Skeletal muscle cell (primary cell): ENCODE measurements at places on chromosomes 6 and 20.

- DNase-seq: no peak
Observed at GRCh38 chr6:33843131-33844121, 39.6 kb upstream of the MLN start.

GRCh38 chr6:4210629-4211419 is 75.4 kb upstream of the ECI2 start:
- DNase-seq: peak; percentile 19

- no peak for DNase-seq
Observed at GRCh38 chr6:56279331-56280080, 32.1 kb upstream of the COL21A1 start.

- DNase-seq: no peak
Observed at GRCh38 chr6:23952245-23952644, 173.8 kb upstream of the NRSN1 start.

- DNase-seq: no peak
Observed at GRCh38 chr6:49462599-49462926, 490 bp downstream of the MMUT start.

- DNase-seq: no peak
Observed at GRCh38 chr6:148747145-148747470, 278 bp downstream of the UST start.

DNA sequence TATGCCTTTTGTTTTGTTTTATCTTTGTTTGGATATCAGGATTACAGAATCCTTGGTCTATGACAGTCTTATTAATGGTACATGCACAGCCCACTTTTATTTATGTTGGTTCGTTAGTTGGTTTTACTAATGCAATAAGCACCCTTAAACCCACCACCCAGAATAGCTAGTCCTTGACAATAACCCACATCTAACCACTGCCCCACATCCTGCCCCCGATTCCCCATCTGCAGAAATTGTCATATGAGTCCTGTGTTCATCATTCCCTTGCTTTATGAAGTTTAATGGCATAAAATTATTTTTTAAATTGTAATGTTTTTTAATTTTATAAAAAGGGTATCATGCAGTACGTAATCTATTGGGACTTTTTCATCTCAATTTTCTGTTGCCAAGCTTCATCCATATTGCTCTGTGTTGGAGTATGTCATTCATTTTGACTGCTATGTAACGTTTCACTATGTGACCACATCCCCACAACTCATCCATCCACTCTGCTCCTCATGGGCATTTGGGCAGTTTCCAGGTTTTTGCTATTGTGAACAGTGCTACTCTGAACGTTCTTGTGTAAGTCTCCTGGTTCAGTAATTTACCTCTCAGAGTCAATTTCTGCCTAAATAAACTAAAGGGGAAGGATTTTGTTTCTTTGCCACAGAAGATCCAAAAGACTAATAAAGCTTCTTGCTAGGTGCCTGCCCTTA is 150.4 kb downstream of the MRPL14 start:
- no peak for DNase-seq

GRCh38 chr6:169859978-169860703 is 108.7 kb downstream of the ERMARD start:
- DNase-seq: no peak

DNA sequence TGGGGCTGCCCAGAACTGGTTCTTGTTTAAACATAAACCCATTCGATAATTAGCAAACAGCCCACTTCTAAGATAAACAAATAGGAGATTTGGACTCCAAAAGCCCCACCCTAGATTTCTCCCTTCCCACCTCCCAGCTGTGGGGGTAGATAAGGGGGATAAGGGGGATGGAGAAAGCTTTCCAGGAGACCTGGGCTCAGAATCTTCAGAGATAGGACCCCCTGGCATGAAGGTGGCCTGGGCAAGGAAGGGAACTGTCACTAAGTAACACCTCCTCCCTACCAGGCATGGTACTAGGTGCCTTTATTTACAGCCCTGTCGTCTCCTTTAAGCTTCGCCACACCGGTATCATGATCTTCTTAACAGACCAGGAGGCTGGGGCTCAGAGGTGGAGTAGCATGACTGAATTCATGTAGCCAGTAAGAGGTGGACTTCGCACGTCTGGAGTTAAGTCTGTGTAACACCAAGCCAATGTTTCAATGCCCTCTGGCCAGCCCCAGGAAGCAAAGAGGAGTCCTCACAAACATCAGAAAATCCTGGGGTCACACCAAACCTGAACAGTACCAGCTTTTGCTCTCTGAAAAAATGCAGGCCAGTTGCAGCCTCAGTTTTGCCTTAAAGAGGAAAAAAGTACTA is 4.6 kb downstream of the SDC4 start:
- no peak for DNase-seq

DNA sequence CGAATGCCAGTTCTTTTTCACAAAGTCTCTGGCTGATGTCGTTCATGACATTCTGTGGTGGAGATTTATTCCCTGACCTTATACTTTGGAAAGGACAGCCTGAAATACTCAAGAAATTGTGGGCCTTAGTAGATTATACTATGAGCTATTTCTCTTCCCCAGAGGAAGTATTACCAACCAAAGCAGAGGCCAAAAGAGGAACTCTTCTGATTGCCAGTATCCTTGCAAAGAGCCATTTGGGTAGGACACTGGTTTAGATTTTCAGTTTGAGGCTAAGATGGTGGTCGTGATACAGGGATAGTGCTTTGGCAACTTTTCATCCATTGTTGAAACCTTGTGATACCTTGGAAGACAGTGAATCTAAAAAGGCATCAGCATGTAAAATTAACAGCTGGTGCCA is 327.3 kb downstream of the HACE1 start:
- no peak for DNase-seq

GRCh38 chr20:47304287-47304686 is 52.2 kb downstream of the ZMYND8 start:
- no peak for DNase-seq

DNA sequence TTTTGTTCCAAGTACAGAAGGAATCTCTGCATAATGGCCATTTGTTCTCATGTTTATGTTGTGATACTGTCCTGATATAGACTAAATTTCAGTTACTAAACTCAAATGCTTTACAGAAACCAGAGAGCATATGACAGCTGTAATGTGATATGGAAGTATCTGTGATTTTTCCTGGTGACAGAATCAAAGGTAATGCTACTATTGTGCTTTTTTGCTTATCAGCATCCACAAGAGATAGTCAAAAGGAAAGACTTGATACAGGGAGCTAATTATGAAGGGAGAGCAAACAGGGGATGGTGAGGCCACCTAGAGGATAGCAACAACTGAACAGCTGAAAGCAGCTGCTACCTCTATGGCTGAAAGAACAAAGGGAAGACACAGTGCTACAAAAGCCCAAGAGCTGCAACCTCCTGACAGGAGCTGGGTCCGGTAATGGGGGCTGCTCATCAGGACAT is 181.4 kb downstream of the PHF3 start:
- DNase-seq: no peak

- no peak for DNase-seq
Observed at GRCh38 chr6:48078120-48078519, 32.9 kb downstream of the PTCHD4 start.

GRCh38 chr6:163415620-163416556 is 1.4 kb downstream of the QKI start:
- no peak for DNase-seq

DNA sequence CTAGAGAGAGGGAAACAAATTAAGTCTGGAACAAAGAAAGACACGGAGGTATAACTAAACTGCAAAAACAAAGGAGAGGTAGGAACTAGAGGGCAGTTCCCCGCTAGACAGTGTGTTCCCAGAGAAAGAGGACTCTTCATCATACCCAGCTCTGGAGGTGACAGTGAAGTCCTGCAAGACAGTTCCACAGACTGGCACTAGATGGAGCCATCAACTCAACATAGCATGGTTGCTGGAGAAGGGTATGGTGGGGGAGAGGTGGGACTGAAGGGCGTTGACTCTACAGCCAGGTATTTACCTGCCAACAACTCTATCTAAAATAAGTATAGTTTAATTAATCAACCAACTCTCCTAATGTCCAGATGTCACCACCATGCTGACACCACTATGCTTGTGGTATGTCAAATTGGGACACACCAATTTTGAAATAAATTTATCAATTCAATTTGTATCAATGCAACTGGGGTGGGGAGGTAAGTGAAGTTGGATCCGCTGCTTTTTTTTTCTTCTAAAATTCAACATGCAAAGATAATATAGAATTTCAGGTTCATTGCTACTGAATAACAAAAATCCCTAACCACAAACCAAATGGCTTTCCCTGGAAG is 9.7 kb downstream of the BACH2 start:
- DNase-seq: no peak

- no peak for DNase-seq
Observed at GRCh38 chr6:52731719-52732118, 31.6 kb downstream of the GSTA2 start.

DNA sequence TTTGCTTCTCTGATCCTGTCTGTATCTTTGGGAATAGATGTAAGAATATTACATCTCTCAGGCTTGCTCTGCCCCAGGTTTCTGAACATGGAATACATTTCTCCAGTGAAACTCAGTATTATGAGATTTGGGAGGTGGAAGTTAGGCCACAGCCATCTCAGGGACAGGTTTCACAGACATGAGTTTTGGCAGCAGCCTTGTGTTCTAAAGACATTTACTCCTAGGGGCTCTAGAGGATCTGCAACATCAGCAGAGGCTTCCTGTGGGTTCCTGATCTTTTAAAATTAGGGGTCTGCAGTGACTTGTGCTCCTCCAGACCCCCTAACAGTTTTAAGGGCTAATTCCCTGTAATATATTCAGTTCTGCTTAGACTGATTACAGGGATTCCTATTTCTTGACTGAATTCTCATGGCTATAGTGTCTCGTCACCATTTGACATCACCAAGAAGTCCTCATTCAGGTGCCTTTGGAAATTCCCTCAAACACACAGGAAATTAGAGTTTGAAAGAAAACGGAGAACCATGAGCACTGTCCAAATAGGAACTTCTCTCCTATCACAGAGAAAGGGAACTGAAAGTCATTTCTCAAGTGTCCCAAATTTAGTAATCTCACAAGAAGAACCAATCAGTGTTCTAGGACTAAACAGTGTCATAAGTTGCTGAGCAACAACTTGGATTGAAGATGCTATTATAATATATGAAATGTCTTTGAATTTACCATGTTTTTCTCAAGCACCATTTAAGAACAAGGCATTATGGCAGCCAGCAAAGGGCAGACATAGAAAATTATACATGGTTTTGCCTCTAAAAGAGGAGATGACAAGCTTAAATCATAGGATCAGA is 2.5 kb upstream of the HLA-DRA start:
- no peak for DNase-seq

GRCh38 chr20:15485519-15485918 is 1087.7 kb downstream of the KIF16B start:
- DNase-seq: no peak

DNA sequence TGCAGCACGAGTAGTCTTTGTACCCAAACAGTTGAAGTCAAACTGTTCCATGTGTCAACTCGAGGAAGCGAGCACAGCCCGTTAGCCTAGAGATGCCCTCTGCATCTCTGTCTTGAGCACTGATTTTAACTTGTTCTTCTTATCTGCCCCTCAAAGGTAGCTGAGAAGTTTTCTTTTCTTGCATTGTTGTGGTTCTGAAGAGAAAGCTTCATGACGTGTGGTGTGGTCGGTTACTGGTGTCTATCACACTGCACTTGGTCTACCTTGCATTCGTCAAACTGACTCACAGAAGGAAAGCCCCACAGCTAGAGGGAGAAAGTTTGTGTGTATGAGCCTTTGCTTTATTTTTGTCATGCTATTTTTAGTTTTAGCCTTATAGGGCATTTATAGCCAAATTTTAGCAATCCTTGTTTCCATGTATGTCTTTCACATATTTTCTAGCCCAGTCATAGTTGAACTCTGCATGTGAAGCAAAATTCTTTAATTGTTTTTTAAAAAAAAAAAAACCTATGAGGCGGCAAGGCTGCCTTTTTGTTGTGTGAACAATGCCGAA is 115.1 kb downstream of the JAG1 start:
- peak; percentile 86 for DNase-seq

GRCh38 chr20:51378171-51378928 is 164.2 kb downstream of the NFATC2 start:
- no peak for DNase-seq

DNA sequence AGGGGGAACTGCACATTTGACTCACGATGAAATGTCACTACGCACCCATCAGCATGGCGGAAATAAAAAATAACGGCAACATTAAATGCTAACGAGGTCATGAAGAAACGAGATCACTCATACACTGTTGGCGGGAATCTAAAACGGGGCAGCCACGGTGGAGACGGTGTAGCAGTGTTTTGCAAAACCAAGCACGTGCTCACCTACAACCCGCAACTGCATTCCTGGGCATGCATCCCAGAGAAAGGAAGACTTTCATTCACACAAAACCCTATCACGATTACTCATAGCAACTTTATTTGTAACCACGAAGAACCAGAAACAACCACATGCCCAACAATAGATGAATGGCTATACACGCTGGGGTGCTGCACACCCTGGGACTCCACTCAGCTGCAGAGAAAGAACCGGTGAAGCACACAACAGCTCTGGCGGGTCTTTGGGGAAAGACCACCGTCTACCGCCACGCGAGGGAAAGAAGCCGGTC is 77.0 kb downstream of the YTHDF1 start:
- no peak for DNase-seq

DNA sequence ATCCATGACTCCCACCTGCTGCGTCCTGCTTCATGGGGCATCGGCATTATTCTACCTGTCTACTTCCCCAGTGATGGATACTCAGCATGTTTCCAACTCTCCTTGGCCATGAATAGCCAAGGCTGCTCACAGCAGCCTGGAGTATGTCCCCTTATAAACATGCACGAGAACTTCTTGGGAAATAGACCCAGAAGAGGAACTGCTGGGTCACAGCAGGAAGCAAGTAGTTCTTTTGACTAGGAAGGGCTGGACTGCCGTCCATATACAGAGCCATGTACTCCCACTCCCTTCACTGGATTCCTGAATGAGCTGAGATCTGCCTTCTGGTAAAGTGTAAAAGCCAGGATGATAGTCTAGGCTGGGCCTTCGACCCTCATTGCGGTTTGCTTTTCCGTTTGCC is 106.3 kb upstream of the KCNK16 start:
- no peak for DNase-seq

DNA sequence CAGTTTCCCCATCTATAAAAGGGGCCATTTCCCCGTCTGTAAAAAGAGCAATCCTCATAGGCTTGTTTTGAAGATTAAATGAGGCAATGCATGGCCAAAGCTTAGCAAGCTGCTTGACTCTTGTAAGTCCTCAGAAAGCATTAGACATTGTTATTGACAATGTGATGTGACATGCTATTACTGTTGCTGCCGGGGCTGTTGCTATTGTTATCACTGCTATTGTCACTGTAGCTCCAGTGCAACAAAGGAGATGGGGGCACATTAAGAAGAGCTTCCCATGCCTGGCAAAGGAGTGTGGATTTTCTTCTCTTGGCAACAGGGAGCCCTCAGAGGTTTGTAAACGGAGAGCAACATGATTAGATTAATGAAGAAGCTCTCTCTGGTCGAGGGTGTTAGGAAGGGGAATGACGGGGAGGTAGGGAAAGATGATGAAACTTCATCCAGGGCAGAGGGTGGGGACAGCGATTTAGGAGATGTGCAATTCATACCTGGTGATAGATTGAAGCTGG is 33.1 kb upstream of the FAM83D start:
- DNase-seq: no peak
